Left lobe of liver (tissue), 2 donors: ENCODE measurements at places on chromosomes 6 and 20.

GRCh38 chr6:14635195-14635594 lies 517.6 kb downstream of the CD83 start:
- DNase-seq = no peak

GRCh38 chr6:148878683-148879082 lies 131.9 kb downstream of the UST start:
- DNase-seq = no peak

GRCh38 chr6:140744659-140745320 lies 1370.3 kb upstream of the CITED2 start:
- DNase-seq = no peak

DNA sequence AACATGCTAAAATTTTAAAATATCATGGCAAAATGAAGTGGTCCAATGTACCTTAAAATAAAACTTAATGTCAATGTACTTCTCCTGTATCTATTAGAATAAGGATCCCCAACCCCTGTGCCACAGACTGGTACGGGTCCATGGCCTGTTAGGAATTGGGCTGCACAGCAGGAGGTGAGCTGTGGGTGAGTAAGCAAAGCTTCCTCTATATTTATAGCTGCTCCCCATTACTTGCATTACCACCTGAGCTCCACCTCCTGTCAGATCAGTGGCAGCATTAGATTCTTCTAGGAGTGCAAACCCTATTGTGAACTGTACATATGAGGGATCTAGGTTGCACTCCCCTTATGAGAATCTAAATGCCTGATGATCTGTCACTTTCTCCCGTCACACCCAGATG lies 86.0 kb downstream of the SLC16A10 start:
- no peak for DNase-seq

GRCh38 chr20:34355427-34355826 lies 7.6 kb upstream of the ITCH start:
- DNase-seq = no peak

DNA sequence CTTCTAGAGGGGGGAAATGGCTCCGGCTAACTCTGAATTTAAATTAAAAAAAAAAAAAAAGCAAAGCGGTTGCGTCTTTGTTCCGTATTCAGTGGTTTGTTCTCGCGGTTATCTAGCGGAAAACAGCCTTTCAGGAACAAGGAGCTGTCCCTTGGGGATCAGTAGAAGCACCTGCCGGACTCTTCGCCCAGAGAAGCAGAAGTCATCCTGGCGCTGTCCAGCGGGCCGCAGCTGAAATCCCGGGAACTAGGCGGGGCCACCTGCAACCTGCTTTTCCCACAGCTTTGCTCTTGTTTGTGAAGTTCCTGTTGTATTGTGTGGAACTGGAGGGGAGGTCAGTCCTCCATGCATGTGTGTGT lies 43.9 kb upstream of the GJE1 start:
- DNase-seq = no peak

DNA sequence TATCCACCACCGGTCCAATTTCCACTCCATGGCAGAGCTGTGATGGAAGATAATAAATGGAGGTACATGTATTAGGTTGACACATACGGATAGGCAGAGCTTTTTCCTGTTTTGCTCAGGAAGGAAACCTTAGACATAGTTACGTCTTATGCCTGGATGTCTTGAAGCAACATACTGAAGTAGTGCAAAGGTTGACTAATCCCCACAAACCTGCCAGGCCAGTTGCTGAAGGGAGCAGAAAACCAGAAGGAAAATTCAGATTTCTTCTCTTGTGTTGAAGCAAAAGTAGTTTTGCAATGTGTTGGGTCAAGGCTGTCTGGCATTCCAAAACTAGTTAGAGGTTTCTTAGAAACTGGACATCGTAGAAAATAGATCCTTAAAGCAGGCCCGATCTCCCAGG lies 68.7 kb downstream of the PHACTR1 start:
- no peak for DNase-seq

GRCh38 chr6:158002951-158003853 lies 21.5 kb downstream of the SYNJ2 start:
- no peak for DNase-seq

- DNase-seq = no peak
These were observed 68.9 kb downstream of the FAM217A start for GRCh38 chr6:4010048-4010447.

GRCh38 chr20:18039063-18039462 lies 18.7 kb downstream of the OVOL2 start:
- no peak for DNase-seq
